ENCODE measurements at places on chromosomes 16 and 17.
A peak's percentile ranks its signal among the peaks of the same experiment; 100 is the strongest.

GRCh38 chr16:23052908-23053580, 96.2 kb downstream of the USP31 start:
- DNase-seq: no peak

- DNase-seq: no peak
Measured at GRCh38 chr16:3792472-3793012, 75.2 kb upstream of the TRAP1 start.

- no peak for DNase-seq
Measured at GRCh38 chr17:32161506-32162365, 19.4 kb downstream of the RHOT1 start.

- no peak for DNase-seq
Measured at GRCh38 chr17:48589060-48589830, 796 bp downstream of the HOXB3 start.

GRCh38 chr16:80027007-80027965, 426.7 kb upstream of the MAF start:
- DNase-seq: peak; percentile 39

- DNase-seq: no peak
Measured at GRCh38 chr17:32299580-32300164, 34.0 kb downstream of the RHBDL3 start.

GRCh38 chr16:63385714-63386432, 1349.6 kb upstream of the CDH8 start:
- DNase-seq: no peak

DNA sequence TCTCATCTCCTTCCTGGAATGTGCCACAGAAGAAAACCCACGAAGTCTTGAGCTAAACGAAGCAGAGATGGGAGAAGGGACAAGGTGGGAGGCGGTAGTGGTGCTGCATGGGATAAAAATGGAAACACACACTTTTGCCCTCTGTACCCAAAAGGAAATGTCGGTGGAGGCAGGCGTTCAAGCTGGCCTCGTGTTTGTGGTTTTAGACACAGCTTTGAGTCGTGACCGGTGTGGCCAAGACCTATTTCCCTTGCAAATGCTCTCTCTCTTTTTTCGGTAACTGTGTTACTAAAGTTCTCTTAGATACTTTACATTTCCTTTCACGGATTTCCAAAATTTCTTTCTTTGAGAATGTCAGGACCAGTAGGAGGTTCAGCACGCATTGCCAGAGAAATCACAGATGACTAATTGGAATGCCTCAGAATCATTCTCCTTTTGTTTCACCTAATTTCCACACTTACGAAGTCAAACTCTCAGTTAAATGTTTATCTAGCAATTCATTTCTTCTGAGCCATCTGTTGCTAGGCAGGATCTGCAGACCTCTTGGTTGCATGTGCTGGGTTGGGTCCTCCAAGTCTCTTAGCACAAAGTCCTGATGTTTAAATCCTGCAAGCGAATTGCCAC, 412.3 kb downstream of the MAF start:
- DNase-seq: no peak

- DNase-seq: peak; percentile 43
Measured at GRCh38 chr17:38867179-38867967, 2.5 kb upstream of the LASP1 start.

DNA sequence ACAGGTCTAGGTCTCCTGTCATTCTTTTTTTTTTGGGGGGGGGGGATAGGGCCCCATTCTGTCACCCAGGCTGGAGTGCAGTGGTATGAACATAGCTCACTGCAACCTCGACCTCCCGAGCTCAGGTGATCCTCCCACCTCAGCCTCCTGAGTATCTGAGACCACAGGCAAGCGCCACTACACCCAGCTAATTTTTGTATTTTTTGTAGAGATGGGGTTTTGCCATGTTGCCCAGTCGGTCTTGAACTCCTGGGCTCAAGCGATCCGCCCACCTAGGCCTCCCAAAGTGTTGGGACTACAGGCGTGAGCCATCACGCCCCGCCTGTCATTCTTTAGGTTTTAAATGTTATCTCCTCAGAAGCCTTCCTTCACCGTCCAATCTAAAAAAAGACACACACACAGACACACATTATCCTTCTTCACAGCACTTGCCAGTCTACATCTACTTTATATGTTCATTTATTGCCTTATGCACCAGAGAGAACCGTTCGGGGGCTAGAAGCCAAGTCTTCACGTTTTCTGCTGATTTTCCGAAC, 694 bp downstream of the MRPL27 start:
- DNase-seq: no peak

GRCh38 chr17:3965118-3965800, 1.0 kb upstream of the ATP2A3 start:
- peak; percentile 53 for DNase-seq

- DNase-seq: no peak
Measured at GRCh38 chr17:54172096-54172984, 349.6 kb downstream of the KIF2B start.

GRCh38 chr17:66076546-66077190, 115.3 kb downstream of the CEP112 start:
- no peak for DNase-seq

- DNase-seq: no peak
Measured at GRCh38 chr16:12801511-12802042, 2.1 kb downstream of the CPPED1 start.

DNA sequence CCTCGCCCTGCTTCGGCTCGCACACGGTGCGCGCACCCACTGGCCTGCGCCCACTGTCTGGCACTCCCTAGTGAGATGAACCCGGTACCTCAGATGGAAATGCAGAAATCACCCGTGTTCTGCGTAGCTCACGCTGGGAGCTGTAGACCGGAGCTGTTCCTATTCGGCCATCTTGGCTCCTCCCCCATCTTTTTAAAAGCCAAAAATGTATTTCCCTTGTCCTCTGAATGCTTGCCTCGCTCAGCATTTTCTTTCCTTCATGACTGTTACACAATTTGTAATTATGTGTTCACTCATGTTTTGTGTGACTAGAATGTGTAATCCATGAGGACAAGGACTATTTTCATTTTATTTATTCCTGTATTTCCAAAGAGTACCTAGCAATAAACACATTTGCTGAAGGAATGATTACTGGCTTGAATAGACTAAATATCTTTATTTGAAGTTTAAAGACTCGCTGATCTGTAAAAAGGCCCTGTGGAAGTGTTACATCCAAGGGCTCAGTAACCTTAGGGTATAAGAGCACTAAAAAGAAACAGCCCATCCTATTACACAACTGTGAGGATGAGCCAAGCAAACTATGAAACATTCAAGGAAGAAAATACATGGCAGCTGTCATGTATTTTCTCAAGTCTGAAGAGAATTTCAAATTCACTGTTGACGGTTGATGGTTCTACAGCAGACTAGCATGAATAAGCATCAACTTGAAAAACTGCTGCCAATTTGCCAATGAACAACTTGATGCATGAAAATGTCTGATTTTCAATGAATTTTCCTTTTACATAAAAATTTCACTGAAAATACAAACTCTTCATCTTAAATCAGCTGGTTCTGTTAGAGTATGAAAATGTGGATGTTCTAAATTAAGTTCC, 192.6 kb downstream of the MYO1D start:
- no peak for DNase-seq

- DNase-seq: no peak
Measured at GRCh38 chr16:87054856-87055255, 262.3 kb downstream of the C16orf95 start.

GRCh38 chr17:50283246-50283645, 9.0 kb downstream of the TMEM92 start:
- DNase-seq: no peak

DNA sequence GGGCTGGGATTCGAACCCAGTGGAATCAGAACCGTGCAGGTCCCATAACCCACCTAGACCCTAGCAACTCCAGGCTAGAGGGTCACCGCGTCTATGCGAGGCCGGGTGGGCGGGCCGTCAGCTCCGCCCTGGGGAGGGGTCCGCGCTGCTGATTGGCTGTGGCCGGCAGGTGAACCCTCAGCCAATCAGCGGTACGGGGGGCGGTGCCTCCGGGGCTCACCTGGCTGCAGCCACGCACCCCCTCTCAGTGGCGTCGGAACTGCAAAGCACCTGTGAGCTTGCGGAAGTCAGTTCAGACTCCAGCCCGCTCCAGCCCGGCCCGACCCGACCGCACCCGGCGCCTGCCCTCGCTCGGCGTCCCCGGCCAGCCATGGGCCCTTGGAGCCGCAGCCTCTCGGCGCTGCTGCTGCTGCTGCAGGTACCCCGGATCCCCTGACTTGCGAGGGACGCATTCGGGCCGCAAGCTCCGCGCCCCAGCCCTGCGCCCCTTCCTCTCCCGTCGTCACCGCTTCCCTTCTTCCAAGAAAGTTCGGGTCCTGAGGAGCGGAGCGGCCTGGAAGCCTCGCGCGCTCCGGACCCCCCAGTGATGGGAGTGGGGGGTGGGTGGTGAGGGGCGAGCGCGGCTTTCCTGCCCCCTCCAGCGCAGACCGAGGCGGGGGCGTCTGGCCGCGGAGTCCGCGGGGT, at the start of gene CDH1:
Gene CDH1 (plus strand): TSS at position 247 of the 684 bp plus-strand sequence. CDS start 124 bp downstream, at position 371.
- DNase-seq: peak; percentile 5

DNA sequence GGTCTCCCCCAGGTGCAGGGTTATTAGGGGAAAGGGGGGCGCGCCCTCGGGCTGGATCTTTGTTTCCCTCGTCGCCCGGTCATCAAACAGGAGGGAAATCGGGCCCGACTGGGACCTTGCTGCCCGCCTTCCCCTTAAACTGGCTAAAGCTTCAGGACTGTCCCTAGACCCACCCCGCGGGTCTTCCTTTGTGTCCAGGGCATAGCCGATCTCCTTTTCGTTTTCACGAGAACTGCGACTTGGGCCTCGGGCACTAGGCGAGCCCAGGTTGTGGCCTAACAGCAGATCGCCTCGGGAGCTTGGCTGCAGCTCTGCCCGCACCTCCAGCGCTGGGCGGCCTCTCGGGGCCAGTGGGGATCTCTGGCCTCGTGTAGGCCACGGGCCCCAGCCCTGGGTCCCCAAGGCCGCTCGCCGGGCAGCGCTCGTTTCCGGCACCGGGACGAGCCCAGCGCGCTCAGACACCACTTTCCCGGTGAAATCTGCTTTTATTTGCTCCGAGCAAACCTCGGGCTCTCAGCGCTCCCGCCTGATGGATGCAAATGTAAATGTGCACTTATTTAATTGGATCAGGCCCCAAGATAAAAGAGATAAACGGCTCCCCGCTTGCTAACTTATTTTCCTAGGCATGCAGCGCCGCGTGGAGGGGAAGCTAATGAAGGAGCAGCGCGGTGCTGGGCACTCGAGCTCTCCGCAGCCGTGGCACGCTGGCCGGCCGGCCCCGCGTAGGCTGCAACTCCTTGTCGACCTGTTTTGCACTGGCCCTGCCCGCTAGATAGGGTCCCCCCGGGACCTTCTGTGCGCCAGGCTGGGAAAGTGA, 7.8 kb downstream of the IRX5 start:
- no peak for DNase-seq

DNA sequence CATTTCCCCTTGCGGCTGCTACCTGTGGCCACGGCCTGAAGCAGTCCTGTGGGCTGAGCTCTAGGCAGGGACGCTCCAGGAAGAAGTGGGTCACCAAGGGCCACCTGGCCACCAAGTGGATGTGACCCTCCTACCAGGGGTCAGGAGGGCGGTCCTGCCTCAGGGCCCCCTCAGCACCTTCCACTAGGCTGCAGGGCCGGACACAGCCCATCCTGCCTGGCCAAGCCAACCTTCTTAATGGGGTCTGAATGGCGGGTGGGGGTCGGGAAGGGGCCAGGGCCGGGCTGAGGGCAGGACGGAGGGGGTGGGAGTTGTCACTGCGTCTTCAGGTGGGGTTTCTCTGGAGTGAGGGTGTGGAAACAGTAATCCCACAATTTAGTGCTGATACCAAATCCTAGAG, 13.2 kb upstream of the MLKL start:
- no peak for DNase-seq

DNA sequence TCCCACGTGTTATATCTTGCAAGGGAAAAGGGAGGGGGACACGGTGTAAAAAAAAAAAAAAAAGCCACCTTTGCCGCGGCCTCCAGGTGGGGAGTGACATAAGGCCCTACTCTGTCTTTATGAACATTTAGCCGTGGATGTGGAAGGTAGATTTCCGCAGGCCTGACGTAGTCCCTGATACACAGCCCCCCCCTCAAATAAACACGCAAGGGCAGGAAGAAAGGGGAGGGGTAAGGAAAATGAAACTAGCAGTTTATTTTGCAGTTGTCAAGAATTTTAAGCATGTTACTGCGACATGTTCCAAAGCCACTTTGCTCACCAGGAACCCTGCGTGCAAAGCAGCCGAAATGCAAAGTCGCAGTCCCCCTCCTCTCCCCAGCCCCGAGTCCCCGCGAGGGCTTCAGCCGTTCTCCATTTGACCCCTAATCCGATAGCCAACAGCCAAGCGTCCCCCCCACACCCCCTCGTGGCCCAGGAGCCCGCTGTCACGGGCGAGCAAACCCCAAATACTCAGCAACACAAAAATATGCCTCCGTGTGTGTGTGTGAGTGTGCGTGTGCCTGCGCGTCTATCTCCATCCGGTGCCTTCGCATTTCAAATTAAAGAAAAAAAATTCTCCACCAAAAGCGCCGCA, 1.2 kb downstream of the CBX4 start:
- no peak for DNase-seq

GRCh38 chr17:39960524-39961041, 2.2 kb upstream of the GSDMA start:
- no peak for DNase-seq

DNA sequence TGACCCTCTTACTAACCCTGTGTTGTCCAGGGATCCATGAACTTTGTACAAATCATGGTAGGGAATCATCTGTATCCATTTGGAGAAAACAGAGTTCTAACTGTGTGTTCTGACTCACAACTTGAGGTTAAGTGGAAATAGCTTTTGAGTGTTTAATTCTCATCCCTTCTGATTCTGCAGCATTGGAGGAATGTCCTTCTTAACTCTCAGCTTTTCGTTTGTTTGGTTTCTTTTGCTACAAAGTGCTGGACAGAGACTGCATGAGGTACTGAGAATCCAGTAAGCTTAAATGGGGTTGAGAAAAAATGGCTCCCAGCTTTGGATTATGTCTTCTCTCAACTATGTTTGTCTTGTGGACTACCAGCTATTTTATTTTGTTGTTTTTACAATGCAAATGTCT, 352.1 kb upstream of the KIF2B start:
- no peak for DNase-seq

- no peak for DNase-seq
Measured at GRCh38 chr17:77144227-77144626, 3.5 kb downstream of the SEC14L1 start.

DNA sequence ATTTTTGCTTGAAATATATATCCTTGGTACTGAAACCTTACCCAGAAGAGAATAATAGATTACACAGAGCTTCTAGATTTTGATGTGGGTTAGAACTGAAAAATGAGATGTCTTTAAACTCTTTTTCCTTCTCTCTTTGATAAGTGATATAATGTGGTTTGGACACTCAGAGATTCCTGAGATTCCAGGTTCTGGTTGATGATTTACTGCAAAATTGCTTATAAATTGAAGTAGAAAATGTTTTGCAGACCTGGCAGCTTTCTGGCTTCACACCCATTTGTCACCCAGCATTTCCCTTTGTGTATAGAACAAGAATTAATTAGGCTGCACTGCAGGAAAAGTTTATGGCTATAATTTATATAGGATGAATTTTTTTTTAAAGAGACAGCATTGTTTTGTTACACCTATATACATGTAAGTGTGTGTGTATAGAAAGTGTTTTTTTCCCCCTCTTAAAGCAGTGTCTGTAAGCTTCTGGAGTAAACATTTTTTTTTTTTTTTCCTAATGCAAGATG, 23.5 kb downstream of the AATF start:
- DNase-seq: no peak
